ENCODE measurements at places on chromosomes 6 and 20.

DNA sequence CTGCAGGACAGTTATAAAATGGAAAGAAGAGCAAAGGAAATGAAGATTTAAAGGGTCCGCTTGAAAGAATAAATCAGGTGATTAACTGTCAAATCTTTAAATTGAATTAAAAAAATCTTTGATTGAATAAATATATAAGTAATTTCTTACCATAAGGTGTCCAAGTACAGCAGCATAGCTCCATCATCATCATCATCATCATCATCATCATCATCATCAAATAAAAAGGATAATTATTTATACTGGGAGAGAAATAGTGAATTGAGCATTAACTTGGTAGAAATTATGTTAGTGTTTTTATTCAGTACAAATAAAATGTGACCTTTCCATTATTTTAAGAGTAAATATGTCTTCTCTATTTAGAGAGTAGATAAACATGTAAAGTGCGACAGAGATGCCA, 745.6 kb upstream of the MARCKS start:
- DNase-seq = no peak

GRCh38 chr20:46948081-46948480, 53.4 kb downstream of the EYA2 start:
- DNase-seq = no peak

DNA sequence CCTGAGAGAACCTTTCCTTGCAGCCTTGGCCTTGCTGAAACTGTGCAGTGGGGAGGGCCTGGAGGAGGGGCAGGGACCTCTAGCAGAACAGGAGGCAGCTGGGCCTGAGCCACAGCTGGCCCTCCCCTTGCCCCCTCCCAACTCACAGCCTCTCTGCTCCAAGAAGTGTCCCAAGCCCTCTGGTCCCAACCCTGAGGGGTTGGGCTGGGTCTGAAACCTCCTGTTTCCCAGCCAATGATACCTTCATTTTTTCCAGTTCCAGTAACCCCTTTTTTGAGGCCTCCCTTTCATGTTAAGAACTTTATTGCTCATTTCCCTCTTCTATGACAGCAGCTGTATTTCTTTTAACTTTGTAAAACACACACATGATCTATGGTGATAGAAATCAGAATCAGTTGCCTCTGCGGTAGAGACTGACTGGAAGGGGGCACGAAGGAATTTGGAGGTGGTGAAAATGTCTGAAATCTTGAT, 17.9 kb upstream of the ARMC12 start:
- DNase-seq = no peak

DNA sequence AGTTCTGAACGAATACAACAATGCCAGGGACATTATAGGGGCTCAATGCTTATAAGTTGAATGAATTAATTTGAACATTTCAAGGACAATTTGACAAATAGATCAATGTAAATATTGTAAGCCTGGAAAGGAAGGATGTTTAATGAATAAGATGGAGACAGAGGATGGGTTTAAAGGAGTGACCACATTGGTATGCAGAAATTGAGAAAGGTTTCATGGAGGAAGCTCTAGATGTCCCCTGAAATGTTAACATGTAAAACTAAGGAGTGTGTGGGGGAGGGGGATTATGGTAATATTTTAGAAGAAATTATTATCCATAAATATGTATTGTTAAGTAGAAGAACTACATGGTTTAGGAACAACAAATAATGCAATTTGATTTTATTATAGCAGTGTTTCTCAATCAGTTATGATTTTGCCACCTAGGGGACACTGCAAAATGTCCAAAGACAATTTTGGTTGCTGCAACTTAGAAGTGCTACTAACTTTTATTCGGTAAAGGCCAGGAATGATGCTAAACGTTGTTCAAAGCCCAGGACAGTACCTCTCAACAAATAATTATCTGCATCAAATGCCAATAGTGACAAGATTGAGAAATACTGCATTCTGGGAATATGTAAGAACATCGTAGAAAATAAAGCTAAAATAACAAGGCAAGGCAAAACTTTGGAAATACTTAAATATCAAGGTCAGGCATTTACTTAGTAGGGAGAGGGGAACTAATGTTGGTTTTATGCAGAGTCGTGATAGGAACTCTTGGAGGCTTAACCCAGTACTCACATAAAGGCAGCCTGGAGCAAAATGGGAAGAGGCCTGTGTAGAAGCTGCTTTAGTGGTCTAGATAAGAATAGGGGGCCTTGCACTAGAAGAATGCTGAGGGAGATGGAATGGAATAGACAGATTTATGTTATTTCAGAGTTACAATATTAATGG, 686.9 kb upstream of the CITED2 start:
- no peak for DNase-seq

DNA sequence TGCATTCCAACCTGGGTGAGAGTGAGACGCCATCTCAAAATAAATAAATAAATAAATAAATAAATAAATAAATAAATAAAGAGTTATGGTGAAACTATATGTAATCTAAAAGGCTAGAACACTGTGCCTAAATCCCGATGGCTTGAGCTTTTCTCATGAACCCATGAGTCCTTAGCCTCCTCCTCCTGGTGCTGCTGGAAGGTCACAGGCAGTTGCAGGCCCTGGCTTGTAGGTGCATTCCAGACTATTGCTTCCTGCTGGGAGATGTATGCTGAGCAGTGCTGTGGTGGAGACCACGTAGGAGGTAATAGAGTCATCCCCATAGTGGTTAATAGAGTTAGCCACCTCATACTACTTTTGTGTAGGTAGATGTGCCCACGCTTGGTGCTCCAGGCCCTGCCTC, 12.5 kb downstream of the PTK7 start:
- no peak for DNase-seq

GRCh38 chr6:125197795-125198269, 44.3 kb downstream of the TPD52L1 start:
- DNase-seq = no peak

- DNase-seq = no peak
These were observed 10.1 kb upstream of the ITPR3 start for GRCh38 chr6:33610779-33611732.

DNA sequence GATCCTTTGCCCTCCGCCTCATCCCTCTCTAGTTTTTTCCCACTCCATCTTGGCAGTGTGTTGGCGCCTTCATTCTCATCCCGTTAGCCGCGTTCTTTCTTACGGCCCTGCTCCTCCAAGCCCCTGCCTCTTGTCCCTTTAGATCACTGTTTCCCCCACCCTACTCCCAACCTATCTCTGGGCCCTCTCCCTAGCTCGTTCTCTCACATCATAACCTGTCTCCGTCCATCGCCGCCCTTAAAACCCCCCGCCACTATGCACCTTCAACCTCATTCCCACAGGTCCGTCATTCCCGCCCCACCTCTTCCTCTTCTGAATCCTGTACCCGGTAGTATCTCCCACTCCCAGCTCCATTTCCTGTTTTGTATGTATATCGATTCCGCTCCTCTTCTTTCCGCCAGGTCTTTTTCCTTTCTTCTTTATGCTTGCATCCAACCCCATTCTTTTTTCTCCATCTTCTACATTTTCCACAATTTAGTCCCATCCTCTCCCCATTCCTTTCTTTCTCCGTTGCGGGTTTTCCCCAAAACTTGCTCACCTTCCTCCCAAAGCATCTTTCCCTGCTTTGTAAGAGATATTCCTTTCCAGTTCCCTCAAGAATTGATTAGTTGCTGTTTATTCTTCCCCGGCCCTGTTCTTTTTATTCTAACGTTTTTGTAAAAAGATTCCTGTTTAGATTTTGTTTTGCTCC, 671 bp downstream of the EFHC1 start:
- DNase-seq = no peak

- no peak for DNase-seq
These were observed 17.7 kb downstream of the COL9A1 start for GRCh38 chr6:70285201-70285600.

DNA sequence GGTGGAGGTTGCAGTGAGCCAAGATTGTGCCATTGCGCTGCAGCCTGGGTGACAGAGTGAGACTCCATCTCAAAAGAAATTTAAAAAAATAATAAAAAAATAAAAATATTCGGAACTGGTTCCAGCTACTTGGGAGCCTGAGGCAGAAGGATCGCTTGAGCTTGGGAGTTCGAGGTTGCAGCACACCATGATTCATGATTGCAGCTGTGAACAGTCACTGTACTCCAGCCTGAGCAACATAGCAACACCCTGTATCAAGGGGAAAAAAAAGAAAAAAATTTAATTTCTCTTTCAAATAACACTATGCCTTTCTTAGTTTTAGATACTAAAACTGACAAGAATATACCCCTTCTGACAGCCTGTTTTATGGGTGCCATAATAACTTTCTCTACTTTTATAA, 10.5 kb downstream of the KDM1B start:
- DNase-seq = no peak

GRCh38 chr6:35503534-35503933, 6.7 kb upstream of the TEAD3 start:
- DNase-seq = no peak

DNA sequence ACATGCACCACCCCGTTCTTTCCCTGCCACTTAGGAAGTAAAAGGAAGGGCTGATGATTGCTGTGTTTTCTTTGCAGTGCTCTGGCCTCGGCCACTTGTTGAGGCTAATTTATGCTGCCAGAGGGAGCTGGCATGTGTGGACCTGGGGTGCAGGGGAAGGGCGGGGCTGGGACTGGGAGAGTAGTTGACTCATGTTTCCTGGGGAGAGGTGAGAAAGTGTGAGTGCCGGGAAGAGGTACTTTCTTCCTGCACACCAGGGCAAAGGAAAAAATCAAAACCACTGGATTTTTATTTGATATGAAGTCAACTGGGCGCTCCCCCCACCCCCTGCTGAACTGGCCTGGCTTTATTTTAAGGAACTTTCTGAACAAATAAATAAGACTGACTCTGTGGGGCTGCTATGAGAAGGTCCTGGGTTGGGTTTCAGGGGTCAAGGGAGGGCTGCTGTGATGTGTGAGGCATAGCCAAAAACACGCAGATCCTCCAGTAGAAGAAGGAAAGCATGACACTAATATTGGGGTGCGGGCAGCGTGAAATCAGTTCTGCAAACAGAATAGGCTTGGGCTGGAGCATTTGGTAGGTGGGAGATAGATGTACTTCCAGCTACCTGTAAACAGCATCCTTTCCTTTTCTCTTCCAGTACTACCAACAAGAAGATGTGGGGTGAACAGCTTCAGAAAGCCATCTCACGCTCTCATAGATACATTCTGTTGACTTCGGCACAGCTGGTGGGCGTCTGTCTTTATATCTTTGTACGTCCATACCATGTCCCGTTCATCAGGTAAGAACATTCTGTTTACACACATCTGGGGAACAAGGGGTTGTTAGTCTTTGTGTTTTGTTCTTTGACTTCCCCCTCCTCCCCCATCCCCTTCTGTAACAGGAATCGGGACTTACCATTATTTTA, 87.5 kb downstream of the SYNJ2 start:
- no peak for DNase-seq

- DNase-seq = no peak
These were observed 163.1 kb downstream of the TTLL2 start for GRCh38 chr6:167487749-167488664.

- no peak for DNase-seq
These were observed 263.7 kb downstream of the BMP2 start for GRCh38 chr20:7031222-7031621.

- DNase-seq = no peak
These were observed 107.1 kb downstream of the THBS2 start for GRCh38 chr6:169146521-169146920.

DNA sequence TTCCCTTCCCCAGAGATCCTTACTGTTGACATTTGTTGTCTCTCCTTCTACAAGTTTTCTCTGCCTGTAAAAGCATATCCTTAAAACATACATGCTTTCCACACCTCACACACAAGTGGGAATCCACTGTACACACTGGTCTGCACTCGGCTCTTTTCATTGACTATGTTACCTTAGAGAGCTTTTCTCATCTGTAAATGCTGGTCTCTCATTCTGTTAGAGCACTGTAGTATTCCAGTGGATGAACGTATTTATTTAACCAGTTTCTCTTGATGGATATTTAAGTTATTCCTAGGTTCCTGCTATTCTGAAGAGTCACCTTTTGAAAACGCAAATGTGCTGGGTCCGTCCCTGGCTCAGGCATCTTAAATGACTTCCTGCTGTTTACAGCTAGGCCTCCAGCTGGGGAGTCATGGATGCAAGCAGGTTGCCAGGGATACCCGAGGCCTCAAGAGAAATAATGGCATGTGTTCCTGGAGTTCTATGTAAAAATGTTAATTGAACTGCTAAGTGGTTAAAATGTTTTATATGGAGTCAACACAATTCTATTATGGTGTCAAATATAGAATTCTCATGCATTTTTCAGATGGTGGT, 61.1 kb upstream of the TGM3 start:
- DNase-seq = no peak

- no peak for DNase-seq
These were observed 95.4 kb upstream of the FOXQ1 start for GRCh38 chr6:1216488-1216974.

GRCh38 chr6:116268589-116269293, 11.0 kb downstream of the TSPYL1 start:
- DNase-seq = no peak

DNA sequence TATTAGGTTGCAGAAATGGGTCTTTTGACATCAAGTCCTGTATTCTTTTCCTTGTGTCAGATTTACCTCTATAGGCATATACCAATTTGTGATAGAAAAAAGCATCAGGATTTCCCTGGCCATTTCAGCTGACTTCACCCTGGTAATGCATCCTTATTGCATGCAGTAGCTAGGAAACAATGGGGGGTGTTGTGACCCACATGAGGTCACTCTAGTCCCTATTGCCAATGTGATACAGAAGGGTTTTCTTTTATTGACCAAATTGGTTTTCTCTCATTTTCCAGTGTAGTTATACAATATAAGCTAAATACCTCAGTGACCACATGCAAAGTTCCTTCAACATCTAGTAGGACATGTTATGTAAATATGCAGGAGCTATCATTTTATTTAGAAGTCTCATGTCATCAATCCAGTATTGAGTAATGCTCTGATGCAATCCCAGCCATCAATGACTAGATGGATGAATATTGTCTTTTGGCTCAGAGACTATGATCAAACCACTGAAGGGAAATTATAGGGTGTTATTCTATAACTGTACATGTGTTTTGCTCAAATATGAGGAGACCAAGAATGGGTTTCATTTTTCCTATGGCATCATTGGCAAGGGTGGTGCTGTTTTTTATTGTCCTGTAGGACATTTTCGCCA, 177.7 kb downstream of the KLHL32 start:
- no peak for DNase-seq

DNA sequence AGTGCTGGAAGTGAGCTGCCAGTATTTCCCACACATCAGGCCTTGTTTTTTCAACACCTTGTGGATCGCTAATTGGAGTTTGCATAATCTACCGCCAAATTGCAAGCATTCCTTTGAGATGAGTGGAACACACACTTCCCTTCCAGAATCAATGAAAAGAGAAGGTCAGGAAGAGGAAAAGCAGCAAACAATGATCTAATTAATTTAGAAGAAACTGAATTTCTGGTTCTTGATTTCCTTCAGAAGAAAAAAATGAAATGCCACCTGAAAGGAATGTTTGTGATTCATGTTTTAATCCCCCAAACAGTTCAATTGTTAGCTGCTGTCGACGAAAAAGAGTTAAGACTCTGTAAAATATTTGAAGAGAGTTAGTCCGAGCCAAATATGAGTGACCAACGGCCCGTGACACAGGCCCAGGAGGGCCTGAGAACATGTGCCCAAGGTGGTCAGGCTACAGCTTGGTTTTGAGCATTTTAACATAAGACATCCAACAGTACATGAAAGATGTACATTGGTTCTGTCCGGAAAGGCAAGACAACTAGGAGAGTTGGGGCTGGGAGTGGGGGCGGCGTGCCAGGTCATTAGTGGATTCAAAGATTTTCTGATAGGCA, 182.3 kb downstream of the MTFR2 start:
- no peak for DNase-seq
